A673 (cell line): ENCODE measurements at places on chromosomes 4 and X. TPM values are rescaled to one million over a fixed set of nuclear protein-coding genes. Genes with fewer than 3 reads are reported as not detected.

Gene AR
- 0.11 TPM in 1 of 2 replicates, not detected in the other for total RNA-seq

Gene SAGE1
- total RNA-seq = not detected in 2 replicates

Gene ZNF185
- 2.1 and 2.2 TPM in 2 replicates for total RNA-seq

Gene DGAT2L6
- total RNA-seq = not detected in 2 replicates

Gene TLL1
- total RNA-seq = 13.1 and 14.3 TPM in 2 replicates

Gene MSANTD1
- total RNA-seq = 2.3 and 2.6 TPM in 2 replicates

GRCh38 chr4:168273838-168274237 lies 44.7 kb downstream of the DDX60 start:
- no peak for DNase-seq

- no peak for DNase-seq
Observed at GRCh38 chr4:72313121-72313520, 255.9 kb downstream of the ADAMTS3 start.

DNA sequence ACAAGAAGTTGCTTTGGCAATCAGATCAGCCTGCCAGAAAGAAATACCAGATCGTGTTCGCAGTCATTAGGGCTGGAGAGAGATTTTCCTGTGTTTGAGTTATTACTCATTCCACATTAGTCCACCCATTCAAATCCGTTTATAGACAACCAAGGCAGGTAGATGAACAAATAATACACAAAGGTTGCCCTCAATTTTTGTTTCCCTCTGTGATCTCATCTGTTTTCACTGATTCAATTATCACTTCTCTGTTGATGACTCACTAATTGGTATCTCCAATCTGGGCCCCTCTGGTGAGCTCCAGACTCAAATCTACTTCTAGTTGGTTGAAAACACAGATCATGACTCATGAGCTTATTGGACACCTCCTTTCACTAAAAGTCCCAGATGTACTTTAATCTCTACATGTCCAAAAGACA lies 54.5 kb downstream of the CHM start:
- peak; percentile 62 for DNase-seq

- no peak for DNase-seq
Observed at GRCh38 chr4:152607178-152607577, 71.3 kb upstream of the FBXW7 start.

DNA sequence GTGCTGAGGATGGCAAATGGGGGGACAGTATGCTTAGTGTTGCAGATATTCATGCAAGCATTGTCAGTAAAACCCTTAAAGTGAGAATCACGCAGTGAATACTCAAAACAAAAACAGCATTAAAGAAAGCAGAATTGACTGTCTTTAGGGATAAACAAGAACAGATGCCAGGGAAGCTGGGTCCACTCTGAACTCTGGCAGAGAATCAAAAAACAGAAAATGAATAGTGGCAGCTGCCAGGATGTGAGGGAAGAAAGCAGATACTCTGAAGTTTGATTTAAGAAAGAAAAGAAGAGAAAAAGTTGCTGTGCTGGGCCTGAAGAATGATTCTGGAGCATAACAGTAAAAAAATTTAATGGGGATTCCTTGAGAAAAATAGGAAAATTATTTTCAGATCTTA lies 131.5 kb downstream of the GABRA2 start:
- peak; percentile 24 for DNase-seq

DNA sequence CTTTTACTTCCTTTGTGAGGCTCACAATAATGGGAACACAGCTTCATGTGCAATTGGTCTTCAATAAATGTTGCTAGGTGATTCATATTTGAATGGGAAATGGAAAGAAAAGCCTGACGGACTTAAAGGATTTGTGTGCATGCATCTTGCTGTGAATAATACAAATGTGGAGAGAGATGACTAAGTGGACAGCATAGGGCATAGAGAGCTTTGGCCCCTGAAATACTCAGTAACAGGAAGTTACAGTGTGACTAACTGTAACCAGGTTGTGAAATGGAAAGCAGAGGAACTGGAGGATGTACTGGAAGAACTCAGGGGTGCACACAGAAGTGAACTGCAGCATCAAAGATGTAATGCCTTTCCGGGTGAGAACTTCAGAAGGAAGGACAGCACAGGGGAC lies 206.7 kb downstream of the MGST2 start:
- DNase-seq = no peak
